ENCODE measurements at places on chromosomes 11 and 22.

GRCh38 chr11:19326499-19326898, 85.8 kb upstream of the E2F8 start:
- DNase-seq, result no peak

GRCh38 chr22:39183991-39184585, 31.6 kb upstream of the CBX7 start:
- no peak for DNase-seq

DNA sequence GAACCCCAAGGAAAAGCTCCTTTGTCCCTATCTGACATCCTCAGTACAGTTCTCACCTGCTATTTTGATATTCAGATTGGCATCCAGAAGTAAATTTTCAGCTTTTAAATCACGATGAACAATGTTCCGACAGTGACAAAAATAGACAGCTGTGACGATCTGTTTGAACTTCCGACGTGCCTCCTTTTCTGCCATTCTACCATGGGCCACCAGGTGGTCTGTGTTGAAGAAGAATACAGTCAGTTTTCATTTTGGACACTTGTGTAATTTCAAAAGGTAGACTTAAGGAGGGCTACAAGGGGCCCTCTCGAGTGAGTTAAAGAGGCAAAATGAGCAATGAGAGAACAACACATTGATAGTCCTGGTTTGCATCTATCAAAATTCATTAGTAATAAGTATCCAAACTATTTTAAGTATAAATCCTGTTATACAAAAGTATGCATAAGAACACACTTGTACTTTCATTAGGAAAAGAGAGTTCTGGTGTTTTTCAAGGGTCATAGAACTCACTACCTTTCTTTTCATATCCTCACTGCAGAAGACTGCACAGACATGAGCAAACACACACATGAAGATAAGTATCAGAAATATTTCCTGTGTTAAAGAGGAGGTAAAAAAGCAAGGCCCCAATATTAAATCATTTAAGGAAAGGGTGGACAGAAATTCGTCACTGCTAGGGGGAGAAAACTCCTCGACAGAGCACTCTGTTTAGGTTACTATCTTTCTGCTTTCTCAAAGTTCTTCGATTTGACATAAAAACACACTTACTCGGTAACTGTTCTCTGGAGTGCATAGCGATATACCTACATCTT, 89.9 kb upstream of the APOA1 start:
- peak; percentile 23 for DNase-seq

- no peak for DNase-seq
These were observed 2.4 kb upstream of the TTC36 start for GRCh38 chr11:118524757-118525470.

DNA sequence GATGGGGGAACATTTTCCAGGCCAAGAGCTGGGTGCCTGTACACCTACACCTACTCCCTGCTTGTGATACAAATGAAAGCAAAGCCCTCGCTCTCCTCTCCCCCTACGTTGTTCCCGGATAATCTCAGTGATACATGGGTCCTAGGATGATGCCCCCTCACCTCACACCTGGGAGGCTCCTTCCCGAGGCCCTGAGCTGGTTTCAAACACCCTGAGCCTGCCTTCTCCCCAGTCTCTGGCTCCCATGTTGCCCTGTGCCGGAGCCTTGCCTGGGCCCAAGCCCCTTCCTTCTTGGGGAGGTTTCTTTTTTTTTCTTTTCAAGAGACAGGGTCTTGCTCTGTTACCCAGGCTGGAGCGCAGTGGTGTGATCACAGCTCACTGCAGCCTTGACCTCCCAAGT, 23.3 kb downstream of the TRMU start:
- DNase-seq, result no peak

GRCh38 chr11:125314276-125315078, 149.9 kb downstream of the PKNOX2 start:
- DNase-seq, result no peak

DNA sequence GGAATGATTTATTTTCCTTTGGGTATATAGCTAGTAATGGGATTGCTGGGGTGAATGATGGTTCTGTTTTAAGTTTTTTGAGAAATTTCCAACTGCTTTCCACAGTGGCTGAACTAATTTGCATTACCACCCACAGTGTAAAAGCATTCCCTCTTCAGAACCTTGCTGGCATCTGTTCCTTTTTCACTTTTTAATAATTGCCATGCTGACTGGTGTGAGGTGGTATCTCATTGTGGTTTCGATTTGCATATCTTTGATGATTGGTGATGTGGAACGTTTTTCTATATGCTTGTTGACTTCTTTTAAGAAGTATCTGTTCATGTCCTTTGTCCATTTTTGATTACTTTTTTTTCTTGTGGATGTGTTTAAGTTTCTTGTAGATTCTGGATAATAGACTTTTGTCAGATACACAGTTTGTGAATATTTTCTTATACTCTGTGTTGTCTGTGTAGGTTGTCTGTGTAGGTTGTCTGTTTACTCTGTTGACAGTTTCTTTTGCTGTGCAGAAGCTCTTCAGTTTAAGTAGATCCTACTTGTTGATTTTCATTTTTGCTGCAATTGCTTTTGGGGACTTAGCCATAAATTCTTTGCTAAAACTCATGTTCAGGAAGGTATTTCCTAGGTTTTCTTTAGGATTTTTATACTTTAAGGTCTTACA, 291.8 kb upstream of the DDI1 start:
- no peak for DNase-seq

DNA sequence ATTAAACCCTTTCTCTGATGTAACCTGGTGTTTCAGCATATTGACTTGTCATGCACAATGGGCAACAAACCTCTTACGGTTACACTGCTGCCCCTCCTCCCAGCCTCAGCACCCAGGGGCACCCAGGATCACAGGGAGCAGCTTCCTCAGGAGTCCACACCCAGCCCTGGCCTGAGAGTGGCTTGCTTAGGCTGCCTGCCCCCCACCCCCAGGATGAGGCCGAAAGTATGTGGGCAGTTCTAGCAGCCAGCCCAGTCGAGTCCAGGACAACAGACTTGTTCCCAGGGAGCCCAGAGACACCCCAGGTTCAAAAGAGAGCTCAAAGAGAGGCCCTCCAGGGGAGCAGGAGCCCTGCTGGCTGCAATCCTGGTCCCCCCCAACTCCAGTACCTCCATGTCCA, 108.1 kb upstream of the THY1 start:
- no peak for DNase-seq

DNA sequence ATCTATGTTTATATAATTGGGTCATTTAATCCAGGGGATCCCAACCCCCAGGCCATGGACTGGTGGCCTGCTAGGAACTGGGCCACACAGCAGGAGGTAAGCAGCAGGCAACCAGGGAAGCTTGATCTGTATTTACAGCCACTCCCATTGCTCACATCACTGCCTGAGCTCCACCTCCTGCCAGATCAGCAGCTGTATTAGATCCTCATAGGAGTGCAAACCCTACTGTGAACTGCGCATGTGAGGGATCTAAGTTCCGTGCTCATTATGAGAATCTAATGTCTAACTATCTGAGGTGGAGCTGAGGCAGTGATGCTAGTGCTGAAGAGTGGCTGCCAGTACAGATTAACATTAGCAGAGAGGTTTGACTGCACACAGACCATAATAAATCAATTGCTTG, 32.8 kb downstream of the MS4A2 start:
- no peak for DNase-seq

DNA sequence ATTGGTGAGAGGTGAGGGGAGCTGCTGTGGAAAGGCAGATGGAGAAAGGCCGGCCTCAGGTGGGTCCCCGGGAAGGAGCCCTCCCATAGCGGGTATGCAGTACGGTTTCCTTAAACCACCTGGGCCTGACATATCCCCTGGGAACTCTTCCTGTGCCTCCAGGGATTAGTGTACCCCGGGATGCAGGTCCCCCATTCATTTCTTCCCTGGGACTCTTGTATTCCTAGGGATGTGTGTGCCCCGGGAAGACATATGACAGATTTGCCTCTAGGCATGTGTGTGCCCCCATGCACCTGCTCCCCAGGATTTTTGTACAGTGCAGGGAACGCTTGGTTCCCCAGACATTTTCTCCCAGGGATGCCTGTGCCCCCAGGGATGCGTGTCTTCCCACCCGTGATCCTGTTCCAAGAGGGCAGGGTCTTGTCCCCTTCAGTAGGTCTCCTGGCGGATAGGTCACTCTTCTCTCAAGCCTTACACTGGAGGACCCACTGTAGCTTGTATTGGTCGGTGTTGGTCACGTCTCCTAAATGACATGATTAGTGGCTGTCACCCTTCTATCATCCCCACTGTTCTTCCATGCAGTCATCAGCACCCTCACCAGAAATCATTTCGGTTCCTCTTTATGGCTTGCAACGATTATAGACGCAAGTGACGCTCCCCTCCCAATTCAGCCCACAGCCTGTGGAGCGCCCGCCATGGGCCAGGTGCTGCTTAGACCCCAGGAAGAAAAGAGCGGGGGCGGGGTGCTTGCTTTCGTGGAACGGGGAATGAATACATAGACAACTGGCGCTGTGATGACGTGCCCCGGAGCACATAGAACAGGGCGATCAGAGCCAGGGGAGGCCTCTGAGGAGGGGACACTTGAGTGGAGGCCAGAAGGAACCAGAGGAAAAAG, 1.3 kb downstream of the PARVB start:
- no peak for DNase-seq

- DNase-seq, result no peak
These were observed 1.7 kb downstream of the YAP1 start for GRCh38 chr11:102111787-102112508.

All from stimulated activated CD8-positive, alpha-beta memory T cell treated with anti-CD3 and anti-CD28 coated beads, Interleukin-4, amount 100 ng/mL, for 1 hour (primary cell).